Activated T-cell treated with anti-CD3 and anti-CD28 coated beads, Interleukin-2, amount 50 U/mL, for 72 hours (primary cell): ENCODE measurements at places on chromosomes 3 and 15. TPM values are rescaled to one million over a fixed set of nuclear protein-coding genes. Genes with fewer than 3 reads are reported as not detected.

GRCh38 chr3:10964537-10965167 lies 27.9 kb upstream of the SLC6A1 start:
- no peak for DNase-seq

DNA sequence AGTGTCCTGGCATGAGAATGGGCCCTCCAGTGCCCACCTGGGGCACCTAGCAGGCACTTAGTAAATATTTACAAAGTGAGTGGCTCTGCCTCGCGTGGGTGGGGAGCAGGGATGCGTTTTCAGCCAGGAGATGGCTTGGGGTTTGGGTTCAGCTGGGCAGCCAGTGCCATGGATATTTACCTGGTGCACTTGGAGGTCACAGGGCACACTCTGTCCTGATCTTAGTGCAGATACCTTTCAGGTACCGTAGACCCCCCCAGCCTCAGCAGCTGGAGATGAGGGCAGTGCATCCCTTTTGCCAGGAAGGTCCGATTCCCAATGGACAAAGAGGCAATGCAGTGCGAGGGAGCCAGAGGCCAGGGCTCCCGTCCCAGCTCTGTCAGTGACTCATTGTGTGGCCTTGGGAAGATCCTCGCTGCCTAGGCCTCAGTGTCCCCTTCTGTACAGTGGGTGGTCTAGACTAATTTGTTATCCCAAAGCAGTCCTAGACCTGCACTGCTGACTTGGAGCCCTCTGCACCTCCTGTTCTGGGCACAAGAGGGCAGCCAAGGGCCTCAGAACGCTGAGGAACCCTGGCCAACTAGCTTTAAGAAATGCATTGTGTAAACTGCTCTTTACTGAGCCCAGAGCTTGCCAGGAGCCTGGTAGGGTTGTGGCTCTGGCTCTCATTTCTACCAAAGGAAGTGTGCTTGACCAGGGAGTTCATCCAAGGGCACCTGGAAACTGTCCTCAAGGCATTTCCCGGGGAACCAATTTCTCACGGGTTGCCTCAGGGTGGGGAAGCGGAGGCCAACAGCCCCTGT lies 16.0 kb downstream of the HDAC11 start:
- DNase-seq: peak; percentile 65

GRCh38 chr3:143433787-143434378 lies 314.3 kb downstream of the CHST2 start:
- peak; percentile 58 for DNase-seq

DNA sequence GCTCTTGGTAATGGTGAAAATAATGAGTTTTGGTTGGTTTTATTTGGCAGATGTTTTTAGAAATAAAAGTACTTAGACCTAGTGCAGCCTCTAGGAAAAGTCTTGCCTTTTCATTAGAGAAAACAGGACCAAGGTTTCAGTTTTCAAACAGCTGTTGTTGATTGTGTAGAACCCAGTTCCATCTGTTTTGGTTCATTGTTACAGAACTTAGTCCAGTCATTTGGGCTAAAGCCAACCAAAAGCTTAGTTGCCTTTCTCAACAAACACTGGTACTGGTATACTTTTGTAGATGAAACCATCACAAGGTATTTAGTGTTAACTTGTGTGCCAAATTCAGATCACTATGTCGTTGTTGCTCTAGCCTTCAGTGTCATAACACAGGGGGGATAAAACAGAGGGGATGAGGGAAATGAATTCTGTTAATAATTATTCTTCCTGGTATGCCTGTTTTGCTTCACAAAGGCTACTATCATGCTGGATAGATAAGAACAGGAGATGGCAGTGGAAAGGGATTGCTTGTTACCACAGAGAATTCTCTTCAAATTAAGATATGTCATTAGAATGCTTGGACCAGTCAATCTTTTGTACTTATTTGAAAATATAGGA lies 12.6 kb upstream of the APH1B start:
- DNase-seq: no peak

- DNase-seq: no peak
Observed at GRCh38 chr15:69784798-69785566, 312.7 kb downstream of the TLE3 start.

DNA sequence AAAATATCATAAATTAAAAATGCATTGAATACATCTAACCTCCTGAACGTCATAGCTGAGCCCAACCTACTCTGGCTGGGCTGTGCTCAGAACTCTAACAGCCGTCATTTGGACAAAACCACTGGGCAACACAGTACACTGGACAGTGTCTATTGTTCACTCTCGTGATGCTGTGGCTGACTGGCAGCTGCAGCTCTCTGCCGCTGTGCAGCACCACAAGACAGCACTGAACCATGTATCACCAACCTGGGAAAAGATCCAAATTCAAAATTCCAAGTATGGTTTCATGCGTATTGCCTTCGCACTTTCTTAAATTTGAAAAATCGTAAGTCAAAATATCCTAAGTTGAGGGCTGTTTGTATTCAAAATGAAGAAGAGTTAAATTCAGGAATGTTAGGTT lies 145.1 kb upstream of the CNTN4 start:
- no peak for DNase-seq

GRCh38 chr3:191065181-191065805 lies 133.7 kb upstream of the OSTN start:
- no peak for DNase-seq

DNA sequence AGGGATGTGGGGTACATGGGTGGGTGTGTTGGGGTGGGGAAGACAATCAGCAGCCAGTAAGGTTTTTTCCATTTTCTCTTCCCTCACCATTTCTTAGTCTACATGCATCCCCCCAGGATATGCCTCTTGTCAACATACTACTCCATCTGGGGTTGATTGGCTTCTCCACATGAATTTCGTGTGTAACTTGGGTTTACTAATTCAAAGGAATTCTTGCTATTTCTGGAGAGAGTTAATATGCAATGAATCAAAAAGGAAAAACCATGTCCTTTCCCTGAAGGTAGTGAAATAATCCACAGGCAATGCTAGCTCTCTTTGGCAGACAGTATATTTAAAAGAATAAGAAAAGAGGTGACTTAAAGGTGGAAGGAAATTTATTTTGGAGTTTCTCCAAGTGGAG lies 198.4 kb downstream of the EBLN2 start:
- no peak for DNase-seq

- no peak for DNase-seq
Observed at GRCh38 chr3:39264053-39264452, 15.8 kb downstream of the CX3CR1 start.

DNA sequence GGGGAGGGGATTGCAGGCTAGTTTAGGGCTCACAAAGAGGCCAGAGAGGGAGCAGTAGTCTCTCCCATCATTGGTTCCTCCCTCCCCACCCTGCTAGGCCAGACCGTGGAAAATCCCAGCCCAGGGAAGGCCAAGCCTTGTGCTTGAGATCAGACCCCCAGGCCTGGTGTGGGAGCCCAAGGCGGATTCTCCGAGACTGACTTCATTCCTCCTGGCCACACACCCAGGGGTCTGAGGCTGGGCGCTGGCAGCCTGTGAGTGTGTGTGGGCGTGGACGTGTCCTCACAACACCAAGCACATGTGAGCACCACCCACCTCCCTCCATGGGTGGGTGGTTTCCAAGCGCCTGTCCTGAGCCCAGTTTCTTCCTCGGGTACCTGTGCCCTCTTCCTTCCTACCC lies 4.1 kb downstream of the LOXL1 start:
- no peak for DNase-seq

GRCh38 chr3:119468041-119468440 lies 722 bp upstream of the POGLUT1 start:
- DNase-seq: no peak

DNA sequence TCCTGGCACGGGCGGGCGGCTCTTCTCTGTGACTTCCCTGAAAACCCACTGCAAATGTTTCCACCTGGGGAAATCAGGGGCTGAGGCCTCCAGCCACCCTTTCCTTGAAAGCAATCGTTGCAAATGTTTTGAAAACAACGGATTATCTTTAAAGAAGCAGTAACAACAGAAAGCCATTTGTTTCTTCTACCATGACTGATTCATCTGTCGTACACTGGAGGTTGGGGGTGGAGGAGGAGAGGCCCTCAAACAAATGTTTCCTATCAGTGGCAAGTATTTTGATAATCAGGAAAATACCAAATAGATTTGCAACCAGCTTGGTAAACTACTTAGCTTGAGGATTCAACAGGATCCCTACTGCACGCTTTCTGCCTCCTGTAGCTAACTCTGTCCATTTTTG lies 114.9 kb downstream of the PDZRN3 start:
- no peak for DNase-seq

GRCh38 chr3:32280262-32280910 lies 41.9 kb downstream of the CMTM8 start:
- DNase-seq: no peak

DNA sequence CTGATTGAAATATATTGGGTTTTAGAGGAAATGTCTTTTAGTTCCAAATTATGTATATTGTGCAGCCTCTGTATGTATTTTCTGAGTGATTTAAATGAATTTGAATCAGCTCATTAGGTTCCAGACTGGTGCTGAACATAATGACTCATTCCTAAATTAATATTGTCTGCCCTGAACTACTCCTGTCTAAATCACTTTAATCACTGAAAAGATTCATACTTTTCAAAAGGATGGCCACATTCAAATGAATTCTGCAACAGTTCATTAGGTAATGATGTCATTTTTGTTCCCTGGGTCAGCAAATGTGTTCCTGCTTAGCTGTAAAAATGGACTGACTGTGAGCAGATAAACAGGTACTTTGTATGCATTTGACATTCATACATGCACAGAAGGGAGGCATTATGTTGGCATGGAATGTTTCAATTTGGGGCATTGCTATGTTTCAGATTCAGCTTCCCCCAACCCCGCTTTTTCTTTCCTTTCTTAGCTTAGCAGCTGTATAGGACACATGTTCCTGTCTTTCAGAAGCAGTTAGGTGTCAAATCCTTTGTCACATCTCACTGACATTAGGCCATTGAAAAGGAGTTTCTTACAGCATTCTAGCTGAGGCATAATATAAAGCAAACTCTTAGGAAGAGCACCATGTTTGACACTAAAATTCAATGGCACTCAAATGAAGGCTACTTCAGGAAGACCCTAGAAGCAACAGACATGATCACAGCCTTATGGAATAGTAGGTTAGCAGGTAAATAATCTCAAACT lies 318.5 kb upstream of the ARPP21 start:
- DNase-seq: no peak

DNA sequence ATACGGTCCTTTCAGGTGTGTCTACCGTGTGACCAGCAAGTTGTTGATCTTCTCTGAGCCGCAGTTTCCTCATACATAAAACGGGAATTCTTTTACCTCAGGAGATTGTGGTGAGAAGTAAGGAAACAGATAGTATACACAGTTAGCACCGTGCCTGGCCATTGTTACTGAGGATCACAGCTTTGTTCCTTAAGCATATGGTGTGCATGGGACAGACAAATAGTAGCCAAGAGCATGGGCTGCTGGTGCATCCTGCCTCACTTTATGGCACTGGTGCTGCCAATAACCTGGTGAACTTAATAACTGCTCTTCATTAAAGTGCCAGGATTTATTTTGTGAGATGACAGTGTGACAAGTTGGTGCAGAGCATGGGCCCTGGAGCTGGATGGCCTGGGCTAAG lies 86.3 kb downstream of the PDCD6IP start:
- no peak for DNase-seq

DNA sequence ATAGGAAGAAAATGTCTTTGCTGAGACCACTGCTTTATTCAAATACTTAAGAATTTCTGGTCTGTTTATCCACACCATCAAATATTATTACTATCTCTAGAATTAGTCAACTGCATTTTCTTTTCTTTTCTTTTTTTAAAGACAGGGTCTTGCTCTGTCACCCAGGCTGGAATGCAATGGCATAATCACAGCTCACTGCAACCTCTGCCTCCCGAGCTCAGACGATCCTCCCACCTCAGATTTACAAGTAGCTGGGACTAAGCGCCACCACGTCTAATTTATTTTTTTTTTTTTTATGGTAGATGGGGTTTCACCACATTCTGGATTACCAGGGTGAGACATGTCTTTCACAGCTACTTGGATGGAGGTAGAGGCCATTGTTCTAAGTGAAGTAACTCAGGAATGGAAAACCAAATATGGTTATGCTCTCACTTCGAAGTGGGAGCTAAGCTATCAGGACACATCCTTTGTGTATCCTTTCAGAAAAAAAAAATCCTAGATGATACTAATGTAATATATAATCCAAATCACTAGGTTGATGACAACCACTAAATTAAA lies 52.8 kb downstream of the STAG1 start:
- DNase-seq: no peak

GRCh38 chr3:126746395-126747177 lies 42.5 kb downstream of the CHCHD6 start:
- DNase-seq: no peak

DNA sequence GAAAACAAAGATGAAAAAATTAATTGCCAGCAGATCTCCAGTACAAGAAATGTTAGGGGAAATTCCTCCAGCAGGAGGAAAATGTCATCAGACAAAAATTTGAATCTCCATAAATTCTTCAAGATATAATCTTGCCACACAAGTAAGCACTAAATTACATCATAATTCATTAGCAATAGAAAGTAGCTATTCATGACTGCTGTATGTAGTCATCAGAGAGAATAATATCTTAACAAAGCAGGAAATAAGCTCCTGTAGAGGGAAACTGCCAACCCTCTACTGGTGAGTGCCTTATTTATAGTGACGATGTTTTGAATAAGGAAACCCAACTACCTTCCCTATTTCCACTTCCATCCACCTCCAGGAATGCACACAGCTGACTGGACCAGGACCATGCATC lies 15.8 kb upstream of the SLC27A2 start:
- no peak for DNase-seq

DNA sequence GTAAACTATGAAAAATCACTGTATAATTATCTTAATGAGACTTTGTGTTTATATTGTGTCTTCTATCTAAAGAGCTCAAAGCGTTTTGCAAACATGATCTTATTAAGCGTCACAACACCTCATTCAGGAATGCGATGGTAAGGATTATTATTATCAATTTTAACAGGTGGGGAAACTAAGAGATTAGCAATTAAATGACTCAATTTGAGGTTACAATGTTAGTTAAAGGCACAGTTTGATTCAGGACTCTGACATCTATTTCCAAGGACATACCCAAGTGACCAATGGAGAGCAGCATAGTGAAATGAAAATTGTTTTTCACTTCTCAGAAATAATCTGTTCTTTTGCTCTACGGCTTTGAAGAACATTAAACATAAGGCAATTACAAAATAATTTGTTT lies 74.6 kb downstream of the FMN1 start:
- no peak for DNase-seq

GRCh38 chr15:78950343-78950742 lies 5.5 kb upstream of the CTSH start:
- no peak for DNase-seq

Gene PROS1
- 0.50 TPM for total RNA-seq

Gene ZXDC
- 27.8 TPM for total RNA-seq

Gene MFGE8
- total RNA-seq: 27.7 TPM

Gene SPESP1
- 2.0 TPM for total RNA-seq

Gene EPM2AIP1
- 12.1 TPM for total RNA-seq

Gene PLCB2
- 90.4 TPM for total RNA-seq

Gene FAM227B
- total RNA-seq: 4.1 TPM

Gene LARP6
- total RNA-seq: 0.74 TPM

Gene SPSB4
- not detected for total RNA-seq

Gene CHL1
- not detected for total RNA-seq

Gene PFKFB4
- total RNA-seq: 8.5 TPM

Gene GNAT1
- total RNA-seq: not detected

Gene GOLGA8Q
- total RNA-seq: 1.0 TPM

Gene TMEM266
- not detected for total RNA-seq
